ENCODE measurements at places on chromosomes 7 and 10.

- no peak for DNase-seq
These were observed 86.7 kb downstream of the RGS10 start for GRCh38 chr10:119455609-119456434.

GRCh38 chr10:70441895-70442309, 421 bp upstream of the NODAL start:
- no peak for DNase-seq

DNA sequence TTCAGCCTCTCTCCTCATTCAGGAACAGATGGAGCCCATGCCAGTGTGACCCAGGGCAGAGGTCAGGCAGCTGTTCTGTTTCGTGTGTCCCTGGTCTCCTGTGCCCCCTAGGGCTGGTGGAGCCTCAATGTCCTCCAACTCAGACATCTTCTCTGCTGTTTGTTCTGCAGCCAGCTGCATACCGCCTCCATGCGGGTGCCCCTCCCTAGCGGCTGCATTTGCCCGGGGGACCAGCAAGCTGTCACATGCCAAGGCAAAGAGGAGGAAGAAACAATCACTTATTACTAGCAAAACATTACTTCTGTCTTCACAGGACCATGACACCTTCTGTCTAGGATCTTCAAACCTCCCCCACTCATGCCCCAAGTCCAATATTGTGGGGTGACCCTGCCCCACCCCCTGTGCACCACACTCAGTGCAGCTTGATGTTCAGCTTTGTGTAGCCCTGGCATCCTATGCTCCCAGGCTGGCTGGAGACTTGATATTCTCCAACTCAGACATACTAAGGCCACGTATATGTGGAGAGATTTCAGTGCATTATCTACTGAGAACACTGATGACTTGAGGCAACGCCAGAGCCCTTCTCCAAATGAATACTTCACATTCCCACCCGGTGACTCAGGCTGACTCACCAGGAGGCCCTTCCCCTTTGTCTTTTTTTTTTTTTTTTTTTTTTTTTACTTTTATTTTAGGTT, 188.9 kb downstream of the SKIDA1 start:
- no peak for DNase-seq

DNA sequence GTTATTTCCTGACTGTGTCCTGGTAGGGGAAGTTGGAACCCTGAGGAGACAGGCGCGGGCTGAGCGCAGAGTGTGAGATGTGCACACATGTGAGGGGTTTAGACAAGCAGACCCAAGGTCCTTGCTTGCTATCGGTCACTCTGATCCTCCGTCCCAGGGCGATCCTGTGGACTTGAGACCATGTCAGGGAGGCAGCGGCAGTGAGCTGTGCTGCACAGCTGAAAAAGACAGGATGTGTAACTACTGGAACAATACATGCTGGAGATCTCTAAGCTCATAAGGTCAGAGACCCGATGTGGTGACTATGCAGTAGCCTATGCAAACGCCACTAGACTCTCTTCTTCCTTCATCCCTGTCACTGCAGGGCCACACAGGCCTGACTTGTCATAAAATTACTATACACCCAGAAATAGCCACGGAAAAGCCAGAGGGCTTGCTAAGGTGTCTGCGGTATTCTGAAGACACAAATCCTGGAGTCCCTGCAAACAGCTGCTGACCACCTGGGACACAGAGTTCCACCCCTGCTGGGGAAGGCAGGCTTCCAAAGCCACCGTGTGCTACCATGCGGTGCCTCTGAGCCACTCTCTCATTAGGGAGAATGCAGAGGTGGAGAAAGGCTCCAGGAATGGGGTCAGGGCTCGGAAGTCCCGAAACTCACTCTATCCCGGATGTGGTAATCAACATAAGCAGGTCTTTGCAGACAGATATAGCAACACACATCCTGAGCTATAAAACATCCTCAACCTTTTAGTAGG, 91.1 kb upstream of the DDC start:
- DNase-seq: no peak

DNA sequence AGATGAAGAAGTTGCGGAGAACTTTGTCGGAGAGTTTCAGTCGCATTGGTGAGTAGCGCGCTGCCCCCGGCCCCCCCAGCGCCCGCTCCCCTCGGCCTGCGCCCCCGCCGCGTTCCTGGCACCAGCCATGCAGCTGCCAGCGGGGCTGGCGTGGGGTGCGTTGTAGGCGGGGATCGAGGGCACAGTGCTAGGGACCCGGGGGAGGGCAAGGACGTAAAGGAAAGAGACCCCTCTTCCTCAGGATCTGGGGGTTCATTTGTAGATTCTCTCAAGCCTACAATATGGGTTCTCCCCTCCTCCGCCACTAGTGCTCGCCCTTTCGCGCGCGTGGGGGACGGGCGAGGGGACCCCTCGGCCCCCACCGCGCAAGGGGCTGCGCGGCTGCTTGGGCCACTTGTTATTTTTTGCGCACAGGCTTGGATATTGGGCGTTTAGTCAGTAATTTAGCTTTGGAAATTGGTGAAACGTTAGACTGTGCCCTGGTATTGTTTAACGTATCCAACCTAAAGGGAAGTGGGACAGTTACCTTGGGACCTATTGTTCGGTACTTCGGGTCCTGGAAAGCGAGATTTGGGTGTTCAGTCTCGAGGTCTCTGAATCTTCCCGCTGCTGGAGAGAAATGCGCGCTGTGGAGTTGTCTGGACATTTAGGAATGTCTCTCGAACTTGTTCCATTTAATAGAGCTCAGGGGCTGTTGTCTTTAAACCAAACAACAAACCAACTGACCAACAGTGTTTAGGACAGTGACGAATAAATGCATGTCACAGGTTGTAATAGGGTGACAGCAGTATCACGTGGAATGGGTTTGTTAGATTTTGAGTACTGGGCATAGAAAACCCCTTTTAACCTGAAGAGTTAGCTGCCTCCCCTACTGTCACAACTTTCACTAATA, 796 bp downstream of the CDK14 start:
- no peak for DNase-seq

Measured in NCI-H1105 treated with DMSO at 0.1 percent for 48 hours (cell line).